RCC 7860 (cell line): ENCODE measurements at places on chromosomes 2 and 18.
A peak's percentile ranks its signal among the peaks of the same experiment; 100 is the strongest.

DNA sequence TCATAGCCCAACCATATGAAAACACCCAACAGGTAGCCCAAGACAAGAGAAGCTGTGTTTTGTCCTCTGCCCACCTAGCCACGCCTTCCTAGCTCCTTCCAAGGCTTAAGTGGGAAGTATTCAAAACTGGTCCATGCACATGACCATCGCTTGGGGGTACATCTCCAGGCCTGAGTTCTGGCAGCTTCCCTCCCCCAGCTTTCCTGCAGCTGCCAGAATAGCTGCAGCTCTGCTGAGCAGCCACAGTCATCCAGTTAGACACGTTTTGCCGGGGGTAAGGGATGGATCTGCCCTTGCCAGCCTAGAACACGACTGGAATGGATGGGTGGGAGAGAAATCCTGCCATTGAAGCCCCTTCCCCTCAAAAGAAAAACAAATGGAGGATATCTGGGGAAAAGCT, 166.8 kb downstream of the NRP2 start:
- no peak for DNase-seq

DNA sequence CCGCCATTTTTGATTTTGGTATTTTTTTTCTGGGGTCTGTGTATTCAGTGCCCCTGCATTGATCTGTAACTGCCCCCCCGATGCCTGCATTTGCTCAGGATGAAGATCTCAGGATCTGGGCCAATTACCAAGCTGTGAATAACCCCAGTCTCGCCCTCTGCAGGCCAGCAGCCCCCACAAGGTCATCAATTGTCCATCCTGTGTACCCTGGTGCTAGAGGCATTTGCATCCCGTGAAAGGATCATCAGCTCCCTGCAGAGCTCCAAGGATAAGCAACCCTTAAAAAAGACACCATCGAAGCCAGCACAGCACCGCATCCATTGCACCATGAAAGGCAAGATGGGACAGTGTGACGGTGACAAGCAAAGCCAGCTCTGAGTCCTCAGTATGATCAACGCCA, 154.1 kb upstream of the KLHL29 start:
- no peak for DNase-seq

GRCh38 chr2:60957224-60957623, 60.3 kb upstream of the PEX13 start:
- DNase-seq: no peak

DNA sequence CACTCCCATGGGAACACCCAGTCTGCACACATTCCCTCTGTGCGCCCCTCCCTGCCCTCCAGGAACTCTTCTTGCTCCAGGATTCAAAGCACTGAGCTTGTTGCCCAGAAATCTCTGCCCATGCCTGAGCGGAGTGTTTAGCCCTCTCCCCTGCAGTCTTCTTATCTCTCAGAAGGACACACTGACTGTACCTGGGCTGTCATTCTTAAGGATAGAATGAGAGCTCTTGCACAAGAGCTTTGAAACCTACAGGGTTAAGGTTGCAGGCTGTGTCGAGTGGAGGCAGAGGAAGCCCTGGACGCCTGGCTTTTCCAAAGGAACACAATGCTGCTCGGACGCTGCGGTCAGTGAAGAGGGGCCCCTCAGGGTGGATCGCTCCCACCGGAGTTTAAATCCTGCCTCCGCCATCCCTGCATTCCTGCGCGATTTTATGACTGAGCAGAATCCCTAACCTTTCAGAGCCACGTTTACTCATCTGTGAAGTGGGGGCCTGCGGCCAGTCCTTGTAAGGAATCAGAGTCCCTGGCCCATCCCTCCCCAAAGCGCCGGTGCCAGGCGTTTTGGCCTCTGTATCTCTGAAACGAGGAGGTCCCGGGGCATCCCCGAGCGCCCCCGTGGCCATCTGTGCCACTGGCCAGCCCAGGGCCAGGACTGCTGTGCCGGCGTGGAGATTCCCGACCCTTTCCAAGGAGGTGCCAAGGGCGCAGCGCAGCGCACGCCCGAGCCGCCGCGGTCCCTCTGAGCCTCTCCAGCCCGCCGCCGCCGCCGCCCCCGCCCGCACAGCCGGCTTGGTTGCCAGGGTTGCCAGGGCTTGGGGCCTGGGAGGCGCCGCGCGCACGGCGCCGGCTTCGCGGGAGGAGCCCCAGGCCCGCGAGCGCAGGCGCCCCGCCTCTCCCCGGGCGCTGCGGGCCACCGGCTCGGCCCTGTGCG, 58.9 kb downstream of the FAM168B start:
- DNase-seq: no peak

DNA sequence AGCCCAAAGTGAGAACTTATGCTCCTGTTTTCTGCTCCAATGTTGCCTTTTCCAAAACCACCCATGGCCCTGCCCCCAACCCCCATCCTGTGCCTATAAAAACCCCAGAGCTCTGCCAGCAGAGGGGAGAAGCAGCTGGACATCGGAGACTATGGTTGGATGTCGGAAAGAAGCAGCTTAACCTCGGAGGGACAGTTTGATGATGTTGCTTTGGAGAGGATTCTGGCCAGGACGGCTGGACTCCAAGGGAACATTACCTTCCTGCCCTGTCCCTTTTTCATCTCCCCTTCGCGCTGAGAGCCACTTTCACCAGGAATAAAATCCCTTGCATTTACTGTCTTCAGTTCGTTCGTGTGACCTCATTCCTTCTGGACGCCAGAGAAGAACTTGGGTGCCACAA, 158.4 kb downstream of the PTPRM start:
- DNase-seq: no peak

DNA sequence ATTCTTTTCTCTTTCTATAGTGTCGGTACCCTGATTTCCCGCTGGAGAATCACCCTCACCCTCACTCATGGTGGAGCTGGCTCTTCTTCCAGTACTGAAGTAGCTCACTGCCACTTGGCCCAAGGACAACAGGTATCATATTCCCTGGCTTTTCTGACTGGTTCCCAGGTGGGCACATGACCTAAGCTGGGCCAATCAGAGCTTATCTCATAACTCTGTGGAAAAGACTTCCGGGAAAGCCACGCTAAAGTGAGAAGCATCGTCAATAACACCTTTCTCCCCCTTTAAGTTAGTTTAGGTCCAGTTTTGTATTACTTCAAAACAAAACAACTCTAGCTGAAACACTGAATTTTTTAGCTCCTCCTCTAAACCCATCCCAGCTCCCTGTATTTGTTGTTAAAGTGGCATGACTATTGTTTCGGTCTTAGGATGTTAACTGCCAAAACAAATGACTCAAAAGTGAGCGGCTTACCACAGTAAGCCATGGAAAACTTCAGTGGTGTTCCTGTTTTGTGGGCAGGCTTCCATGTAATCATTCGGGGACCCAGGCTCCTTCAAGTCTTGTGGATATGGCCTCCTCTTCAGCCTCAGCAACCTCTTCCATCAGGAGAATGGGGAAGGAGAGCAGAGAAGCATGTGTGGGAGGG, 137.4 kb upstream of the DLX2 start:
- DNase-seq: no peak

DNA sequence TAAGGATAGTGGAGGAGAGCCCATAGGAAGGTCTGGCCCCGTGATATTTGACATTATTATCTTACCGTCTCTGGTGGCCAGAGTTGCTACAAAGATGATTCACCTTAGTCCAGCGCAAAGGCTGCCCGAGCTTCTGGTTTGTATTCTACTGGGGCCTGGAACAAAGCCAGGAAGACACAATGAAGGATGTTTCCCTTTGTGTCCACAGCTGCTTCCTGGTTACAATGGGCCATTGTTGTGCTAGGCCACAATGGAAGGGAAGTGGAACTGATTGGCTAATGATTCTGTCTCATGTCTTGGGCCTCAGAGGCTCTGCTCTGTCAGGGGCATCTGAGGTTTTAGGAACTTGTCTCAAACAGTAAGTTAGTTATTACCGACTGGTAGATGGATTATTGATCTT, 132.2 kb downstream of the TDRD15 start:
- peak; percentile 61 for DNase-seq

DNA sequence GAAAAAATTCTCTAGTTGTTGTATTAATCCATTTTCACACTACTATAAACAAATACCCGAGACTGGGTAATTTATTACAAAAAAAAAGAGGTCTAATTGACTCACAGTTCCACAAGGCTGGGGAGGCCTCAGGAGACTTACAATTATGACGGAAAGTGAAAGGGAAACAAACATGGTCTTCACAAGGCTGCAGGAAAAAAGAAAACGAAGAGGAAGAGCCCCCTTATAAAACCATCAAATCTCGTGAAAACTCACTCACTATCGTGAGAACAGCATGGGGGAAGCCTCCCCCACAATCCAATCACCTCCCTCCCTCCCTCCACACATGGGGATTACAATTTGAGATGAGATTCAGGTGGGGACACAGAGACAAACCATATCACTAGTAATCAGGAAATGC, 61.7 kb upstream of the SPTBN1 start:
- DNase-seq: no peak

DNA sequence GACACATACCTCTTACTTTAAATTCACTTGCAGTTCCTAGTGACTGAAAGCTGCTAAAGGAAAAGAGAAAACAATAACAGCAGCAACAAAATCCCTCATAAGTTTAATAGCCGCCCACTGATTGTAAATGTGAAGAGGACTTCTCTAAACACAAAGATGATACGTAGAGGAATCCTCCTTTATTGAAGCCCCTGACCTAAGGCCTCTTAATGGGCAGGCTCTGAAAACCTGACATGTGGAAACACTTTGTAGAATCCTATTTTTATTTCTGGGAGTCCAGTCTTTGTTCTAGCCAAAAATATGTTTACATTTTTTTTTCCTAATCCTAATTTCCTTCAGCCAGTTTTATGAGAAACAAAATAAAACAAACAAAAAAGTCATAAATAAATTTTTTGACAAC, 1277.7 kb upstream of the CELF4 start:
- DNase-seq: no peak

GRCh38 chr18:72808680-72809079, 59.1 kb downstream of the NETO1 start:
- no peak for DNase-seq

GRCh38 chr2:135600915-135601314, 69.6 kb downstream of the R3HDM1 start:
- no peak for DNase-seq

GRCh38 chr2:157076526-157077161, 180.9 kb upstream of the GALNT5 start:
- no peak for DNase-seq

GRCh38 chr18:49648326-49648725, 86.5 kb downstream of the LIPG start:
- DNase-seq: no peak

- no peak for DNase-seq
These were observed 126.4 kb downstream of the MAP4K4 start for GRCh38 chr2:101823859-101824258.

DNA sequence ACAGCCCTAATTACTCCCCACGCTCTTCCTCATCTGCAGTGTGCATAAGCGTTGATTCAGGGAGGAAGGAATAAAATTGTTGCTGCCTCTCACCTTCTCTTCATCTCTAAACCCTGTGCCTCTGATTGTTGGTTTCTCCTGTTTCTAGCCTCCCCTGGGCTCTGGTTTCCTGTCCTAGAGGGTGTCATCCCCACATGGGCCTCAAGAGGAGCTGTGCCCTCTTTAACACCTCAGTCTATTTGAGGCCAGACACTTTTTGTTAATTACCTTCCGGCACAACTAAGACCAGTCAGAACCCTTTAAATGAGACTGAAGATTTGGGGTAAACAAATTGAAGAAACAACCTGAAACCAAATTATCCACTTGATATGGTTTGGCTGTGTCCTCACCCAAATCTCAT, 9.7 kb downstream of the CTAGE1 start:
- DNase-seq: no peak

- DNase-seq: no peak
These were observed 34.2 kb downstream of the NPAS2 start for GRCh38 chr2:100853909-100854810.

DNA sequence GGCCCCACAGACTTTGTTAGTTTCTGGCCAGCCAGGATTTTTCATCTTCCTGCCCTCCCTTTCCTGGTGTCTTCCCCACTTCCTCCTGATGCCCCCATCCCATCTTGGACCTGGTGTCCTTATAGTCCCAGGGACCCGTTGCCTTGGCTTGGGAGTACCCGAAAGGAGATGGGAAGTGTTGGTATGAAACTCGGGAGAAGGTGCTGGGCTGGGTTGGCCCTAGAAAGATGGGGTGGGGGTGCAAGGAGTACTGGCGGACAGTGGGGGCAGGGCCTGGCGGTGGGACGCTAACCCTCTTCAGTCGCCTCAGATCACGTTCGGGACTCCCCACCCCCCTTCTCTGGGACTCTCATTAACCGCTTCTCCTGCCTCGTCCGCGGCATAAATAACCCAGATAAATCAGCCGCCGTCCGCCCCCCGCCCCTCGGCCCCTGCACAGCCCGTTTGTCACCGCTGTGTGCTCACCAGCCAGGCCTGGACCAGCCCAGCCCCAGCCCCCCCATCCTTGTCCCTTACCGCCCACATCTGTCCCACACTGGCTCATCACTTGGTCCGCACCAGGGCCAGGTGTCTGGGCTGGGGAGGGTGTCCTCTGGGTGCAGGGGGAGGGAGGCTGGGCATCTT, 3.7 kb upstream of the ASIC4 start:
- no peak for DNase-seq

DNA sequence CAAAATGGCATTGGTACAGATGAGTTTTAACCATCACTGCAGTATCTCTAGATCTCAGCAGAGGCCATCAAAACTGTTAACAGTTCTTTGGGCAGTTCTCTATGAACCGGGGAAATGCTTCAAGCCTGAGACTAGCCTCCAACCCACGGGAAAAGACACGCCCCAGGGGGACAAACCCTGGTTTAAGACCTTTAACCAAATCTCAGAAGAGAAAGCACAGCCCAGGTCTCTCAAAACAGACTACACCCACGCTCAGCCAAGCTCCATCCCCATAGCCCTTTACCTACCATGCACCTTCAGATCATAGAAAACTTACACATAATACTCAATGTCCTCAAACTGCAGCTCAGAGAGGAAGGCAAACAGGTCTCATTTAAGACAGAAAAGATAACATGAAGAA, 78.3 kb downstream of the TMEM163 start:
- DNase-seq: no peak

- no peak for DNase-seq
These were observed 11.1 kb downstream of the RAB3GAP1 start for GRCh38 chr2:135063210-135063609.

- no peak for DNase-seq
These were observed 1.7 kb downstream of the HNRNPLL start for GRCh38 chr2:38600921-38601455.

DNA sequence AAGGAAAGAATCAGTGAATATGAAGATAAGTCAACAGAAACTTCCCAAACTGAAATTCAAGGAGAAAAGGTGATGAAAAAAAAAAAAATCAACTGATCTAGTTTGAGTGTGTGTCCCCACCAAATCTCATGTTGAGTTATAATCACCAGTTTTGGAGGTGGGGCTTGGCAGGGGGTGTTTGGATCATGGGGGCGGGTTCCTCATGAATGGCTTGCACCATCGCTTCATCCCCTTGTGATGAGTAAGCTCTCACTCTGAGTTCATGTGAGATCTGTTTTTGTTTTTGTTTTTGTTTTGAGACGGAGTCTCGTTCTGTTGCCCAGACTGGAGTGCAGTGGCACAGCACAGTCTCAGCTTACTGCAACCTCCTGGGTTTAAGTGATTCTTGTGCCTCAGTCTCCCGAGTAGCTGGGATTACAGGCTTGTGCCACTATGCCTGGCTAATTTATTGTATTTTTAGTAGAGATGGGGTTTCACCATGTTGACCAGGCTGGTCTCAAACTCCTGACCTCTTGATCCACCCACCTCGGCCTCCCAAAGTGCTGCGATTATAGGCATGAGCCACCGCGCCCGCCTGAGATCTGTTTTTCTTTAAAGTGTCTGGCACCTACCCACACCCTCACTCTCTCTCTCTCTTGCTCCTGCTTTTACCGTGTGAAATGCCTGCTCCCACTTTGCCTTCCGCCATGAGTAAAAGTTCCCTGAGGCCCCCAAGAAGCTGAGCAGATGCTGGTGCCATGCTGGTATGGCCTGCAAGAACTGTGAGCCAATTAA, 4.0 kb upstream of the SLC66A2 start:
- DNase-seq: no peak

GRCh38 chr2:69618362-69618761, 25.2 kb downstream of the AAK1 start:
- no peak for DNase-seq
